LoVo (cell line): ENCODE measurements at places on chromosomes 7 and 10.

GRCh38 chr7:81887098-81888090 lies 117.5 kb upstream of the HGF start:
- DNase-seq, result no peak

GRCh38 chr10:71309919-71310318 lies 9.1 kb upstream of the SLC29A3 start:
- no peak for DNase-seq

- no peak for DNase-seq
These were observed 370.9 kb downstream of the SH2D4B start for GRCh38 chr10:80908611-80909010.

DNA sequence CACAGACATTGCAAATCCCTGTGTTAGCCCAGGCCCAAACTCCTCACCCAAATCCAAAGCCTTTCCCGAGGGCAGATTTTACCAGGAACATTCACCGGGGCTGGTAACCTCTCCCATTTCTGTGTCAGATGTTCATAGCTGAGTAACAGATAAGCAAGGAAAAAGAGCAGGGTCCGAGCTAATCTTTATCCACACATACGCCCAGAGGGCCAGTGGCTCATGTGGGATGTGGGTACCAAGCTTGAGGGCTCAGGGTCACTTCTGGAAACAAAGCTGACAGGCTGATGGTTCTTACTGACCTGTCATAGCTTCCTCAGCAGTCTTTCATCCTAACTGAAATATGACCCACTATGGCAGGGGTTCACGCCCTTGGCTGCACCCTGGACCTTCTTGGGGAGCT lies 39.8 kb downstream of the HBP1 start:
- no peak for DNase-seq

DNA sequence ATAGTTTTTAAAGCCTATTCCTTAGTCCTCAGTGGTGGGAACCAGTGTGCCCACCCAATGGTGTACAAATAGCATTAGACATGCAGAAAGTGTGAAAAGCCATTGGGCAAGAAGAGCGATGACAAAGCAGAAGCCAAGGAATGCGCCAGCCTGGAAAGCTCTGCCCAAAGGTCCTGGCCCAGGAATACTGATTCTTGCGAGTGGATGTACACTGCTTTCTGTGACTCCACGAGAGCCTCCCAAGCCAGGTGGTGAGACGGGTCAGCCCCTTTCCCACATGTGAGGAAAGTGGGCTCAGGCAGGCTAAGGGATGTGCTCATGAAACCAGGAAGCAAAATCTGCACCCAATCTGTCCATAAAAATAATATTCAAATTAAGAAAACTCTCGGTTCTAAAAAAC lies 106.6 kb downstream of the ADCY1 start:
- no peak for DNase-seq

DNA sequence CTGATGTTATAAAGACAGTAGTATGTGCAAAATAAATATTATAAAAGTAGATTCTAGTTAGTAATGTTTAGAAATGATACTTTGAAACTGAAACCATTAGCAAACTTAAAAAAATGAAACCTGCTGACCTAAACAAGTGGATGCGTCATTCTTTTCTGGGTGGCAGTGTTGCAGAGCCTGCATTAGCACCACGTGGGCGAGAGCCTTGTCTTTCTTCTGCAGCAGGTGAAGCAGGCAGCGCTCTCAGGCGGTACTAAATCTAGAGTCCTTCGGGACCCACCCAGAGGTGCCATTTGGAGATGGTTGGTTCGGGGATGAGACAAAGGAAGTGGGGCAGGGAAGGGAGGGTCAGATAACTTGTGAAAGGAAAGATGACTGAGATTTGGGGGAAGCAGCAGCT lies 759.1 kb upstream of the IGFBP3 start:
- DNase-seq, result no peak

GRCh38 chr10:103109821-103110220 lies 83.3 kb downstream of the NT5C2 start:
- DNase-seq, result no peak

DNA sequence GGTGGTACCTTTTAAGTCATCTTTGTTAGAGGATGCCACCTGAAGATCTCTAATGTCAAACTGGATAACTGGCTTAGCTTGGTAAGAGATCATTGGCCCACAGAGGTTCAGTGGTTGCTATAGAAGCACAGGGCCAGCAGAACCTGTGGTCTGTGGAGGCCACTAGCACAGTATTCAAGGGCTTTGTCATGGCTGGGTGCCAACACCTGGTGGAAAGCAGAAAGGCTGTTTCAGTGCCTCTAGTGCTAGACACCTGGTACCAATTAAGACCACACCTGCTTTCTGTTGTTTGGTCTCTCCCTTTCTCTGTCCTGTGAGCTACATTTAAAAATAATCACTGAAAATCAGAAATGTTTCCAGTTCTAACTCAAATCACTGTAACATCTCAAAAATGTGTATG lies 10.0 kb upstream of the PCGF5 start:
- DNase-seq, result no peak

DNA sequence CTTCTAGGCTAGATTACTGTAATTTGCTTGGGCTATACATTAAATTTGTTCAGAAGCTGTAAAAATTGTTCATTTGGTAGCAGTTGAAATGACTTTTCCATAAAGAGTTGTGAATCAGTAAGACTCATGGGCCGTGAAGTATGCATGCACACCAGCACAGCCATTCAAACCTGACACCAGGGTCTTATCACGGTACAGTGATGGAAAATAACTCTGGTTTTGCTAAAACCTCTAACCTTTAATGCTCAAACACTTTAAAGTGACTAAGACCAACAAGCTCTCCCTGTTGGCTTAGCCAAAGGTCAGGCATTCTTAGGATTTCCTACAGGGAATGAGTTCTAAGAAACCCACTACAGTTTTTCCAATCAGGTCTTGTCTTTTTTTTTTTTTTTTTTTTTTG lies 11.5 kb downstream of the ARL3 start:
- DNase-seq, result no peak

GRCh38 chr7:91407942-91408341 lies 143.7 kb downstream of the FZD1 start:
- DNase-seq, result no peak

DNA sequence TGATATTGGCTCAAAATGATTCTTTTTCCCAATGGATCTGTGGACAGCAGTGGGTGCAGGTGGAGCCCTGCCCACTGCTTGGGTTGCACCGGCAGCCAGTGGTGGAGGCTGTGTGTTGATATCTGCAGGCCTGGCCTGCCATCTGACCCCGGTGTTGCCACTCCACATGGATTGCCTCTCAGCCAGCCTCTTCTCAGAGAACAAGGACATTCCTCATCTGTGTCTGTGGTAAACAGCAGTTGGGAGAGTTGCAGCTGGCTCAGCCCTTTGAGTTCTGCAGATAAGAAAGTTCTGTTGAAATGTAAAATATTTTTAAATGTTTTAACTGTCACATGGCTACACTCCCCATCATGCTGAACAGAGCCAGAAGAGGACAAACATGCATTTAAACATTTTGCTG lies 374.9 kb upstream of the CELF2 start:
- no peak for DNase-seq

- no peak for DNase-seq
These were observed 1519.6 kb downstream of the REEP3 start for GRCh38 chr10:65040796-65041195.

GRCh38 chr7:130274983-130275591 lies 8.4 kb downstream of the CPA2 start:
- no peak for DNase-seq

- DNase-seq, result no peak
These were observed 44.9 kb upstream of the SHH start for GRCh38 chr7:155857141-155857540.

DNA sequence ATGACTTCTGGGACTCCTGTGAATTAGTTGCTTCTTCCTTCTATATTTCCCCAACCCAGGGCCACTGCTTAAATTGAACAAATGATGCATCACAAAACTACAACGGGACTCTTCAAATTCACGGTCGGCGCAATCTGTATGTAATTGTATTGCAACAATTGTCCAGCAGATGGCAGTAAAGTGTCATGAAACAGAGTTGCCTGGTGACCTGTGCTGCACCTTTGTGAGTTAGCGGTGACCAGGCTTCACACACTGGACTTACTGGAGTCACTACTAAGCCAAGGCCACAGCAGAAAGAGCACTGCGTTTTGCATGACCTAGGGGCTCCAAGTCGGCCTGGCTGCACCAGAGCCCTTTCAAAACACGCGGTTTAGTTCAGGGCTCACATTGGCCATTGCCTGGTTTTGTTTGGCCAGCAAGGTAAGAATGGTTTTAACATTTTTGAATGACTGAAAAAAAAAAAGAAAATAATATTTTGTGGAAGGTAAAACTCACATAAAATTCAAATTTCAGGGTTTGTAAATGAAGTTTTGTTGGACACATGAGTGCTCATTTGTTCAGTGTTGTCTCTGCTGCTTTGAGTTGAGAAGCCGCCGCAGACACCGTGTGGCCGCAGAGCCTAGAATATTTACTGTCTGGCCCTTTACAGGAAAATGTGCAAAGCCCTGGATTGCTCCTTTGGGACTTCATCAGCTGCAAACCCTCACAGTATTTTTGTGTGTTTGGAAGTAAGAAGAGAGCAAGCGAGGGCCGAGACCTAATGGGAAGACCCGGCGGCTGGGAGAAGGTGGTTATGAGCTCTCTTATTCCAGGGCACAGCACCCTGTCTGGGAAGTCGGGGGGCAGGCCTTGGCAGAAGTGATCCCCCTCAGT lies 23.2 kb upstream of the ZNF32 start:
- peak; percentile 58 for DNase-seq

DNA sequence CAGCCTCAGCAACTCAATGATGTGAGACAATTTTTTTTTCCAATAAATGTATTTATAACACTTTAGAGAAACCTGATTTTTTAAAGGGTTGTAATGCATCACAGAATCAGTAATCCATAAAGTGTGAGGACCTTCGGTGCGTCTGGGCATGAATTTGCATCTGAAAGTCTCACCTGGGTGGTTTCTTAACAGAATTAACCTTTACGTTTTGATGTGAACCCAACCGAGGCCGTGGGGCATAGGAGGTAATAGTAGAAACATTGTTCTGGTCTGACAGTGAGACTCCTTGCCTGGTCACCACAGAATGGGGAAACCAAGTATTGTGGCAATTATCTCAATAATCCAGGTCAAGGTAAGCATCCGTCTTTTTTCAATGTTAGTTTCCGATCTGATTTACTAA lies 114.6 kb downstream of the PRKCQ start:
- DNase-seq, result no peak

GRCh38 chr7:31084226-31084625 lies 32.1 kb downstream of the ADCYAP1R1 start:
- DNase-seq, result no peak

- DNase-seq, result no peak
These were observed 586.1 kb upstream of the CELF2 start for GRCh38 chr10:10431422-10432066.

GRCh38 chr7:138738114-138738513 lies 37.0 kb upstream of the SVOPL start:
- DNase-seq, result no peak

DNA sequence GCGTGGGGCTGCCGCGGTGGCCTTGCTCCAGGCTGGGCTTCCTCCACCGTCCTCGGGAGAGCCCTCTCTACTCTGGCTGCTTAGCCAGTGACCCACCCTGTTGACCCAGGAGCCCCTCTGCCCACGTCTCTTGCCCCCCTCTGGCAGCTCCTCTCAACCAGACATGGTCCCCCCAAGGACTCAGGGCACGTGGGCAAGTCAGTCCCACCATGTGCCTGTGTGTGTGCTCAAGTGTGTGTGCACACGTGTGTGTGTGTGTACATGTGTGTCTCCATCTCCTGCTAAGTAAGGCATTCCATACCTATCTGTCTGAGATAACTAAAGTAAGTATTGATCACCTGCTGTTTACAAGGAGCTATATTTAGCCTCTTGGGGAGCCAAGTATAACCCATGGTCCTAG lies 101.0 kb downstream of the C10orf105 start:
- DNase-seq, result no peak

DNA sequence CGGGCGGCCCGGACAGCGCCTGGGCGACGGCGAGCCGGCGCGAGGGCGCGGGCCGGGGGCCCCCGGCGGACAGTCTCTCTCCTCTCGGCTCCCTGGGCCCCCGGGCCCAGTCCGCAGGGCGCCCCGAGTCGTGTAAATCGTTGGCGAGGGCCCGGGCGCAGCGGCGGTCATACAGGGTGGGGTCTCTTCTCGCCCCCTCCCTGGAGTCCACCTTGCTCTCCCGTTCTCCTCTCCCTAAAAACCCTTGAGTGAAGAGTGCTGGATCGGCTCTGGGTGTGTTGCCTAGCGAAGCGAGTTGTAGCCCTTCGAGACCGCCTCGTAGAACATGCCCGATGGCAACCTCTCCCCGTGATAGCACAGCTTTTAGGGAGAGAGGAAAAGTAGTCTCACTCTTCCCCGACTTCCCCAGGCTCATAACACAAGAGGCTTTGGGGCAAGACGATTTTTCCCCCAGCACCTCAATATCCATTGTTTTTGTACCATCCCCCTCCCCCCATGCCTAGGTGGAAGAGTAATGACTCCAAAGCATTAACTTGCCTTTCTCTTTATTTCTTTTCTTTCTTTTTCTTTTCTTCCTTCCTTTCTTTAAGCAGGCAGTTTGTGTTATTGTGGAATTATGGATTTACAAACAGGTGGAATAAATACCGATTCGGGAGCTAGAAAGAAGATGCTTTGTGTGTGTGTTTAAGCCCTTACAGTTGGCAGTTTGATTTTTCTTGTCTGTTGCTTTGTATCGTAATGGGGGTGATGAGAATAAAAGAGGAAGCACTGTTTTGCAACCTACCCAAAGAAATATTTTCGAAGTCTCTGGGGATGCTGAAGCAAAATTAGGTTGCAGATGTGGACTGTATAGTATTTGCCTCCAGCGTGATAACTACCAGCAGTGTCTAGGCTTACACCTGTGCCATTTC lies 822 bp downstream of the SHOC2 start:
- DNase-seq, result peak; percentile 47

- no peak for DNase-seq
These were observed 168.6 kb upstream of the ZMIZ1 start for GRCh38 chr10:78899996-78900714.

- no peak for DNase-seq
These were observed at the start of gene PDE1C for GRCh38 chr7:32070406-32071360. Gene PDE1C, minus strand, starts transcription at chr7:32070407.

DNA sequence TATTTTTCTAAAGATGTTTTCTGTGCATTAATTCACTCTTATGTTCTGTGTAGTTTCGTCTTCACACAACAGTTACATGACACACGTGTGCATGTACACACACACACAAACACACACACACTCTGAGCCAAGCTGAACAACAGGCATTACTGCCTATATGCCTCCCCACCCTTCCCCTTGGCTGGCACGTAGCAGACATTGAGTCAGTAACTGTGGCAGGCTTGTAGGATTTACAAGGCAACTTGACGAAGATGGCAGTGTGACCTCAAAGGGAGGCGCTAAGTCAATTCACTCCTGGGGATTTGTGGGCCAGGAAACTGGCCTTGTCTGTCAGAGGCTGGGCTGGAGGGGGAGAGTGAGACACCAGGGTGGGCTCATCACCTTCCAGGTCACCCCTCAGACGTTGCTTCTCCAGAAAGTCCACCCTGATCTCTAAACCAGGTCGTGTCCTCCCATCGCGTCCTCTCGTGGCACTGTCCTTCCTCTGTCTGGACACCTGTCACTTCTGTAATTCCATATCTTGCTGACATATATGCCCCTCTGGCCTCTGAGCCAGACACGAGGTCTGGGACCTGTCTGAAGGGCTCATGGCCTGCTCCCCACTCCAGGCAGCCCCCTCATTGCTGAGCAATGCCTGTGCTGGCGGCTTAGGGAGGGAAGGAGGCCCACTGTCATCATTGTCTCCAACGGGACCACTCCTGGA lies 41.1 kb upstream of the INPP5A start:
- no peak for DNase-seq

GRCh38 chr7:143846692-143847091 lies 55.3 kb downstream of the TCAF1 start:
- no peak for DNase-seq

GRCh38 chr7:32415936-32416335 lies 74.2 kb downstream of the LSM5 start:
- no peak for DNase-seq
